ENCODE measurements at places on chromosomes 3 and 15.
A peak's percentile ranks its signal among the peaks of the same experiment; 100 is the strongest.

- no peak for DNase-seq
Observed at GRCh38 chr3:38643592-38643991, 5.9 kb downstream of the SCN5A start.

GRCh38 chr3:126446301-126446700 is 29.4 kb downstream of the ZXDC start:
- DNase-seq, result no peak

DNA sequence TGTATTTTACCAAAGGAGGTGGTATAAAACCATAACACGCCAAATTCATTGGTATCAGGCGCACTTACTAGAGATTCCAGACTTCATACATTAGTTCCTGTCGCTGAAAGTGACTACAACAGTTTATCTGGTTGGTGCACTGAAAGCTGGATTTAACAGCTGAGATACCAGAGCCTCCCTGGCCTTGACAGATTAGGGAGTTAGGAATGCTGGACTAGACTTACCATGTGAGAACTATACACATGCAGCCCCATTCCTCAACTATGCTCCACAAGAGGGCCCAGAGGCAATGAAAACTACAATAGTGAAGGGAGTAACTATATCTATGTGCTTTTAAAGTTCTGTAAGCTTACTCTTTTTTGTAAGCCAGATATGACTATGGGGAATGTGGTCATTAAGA is 174.4 kb downstream of the STAG1 start:
- DNase-seq, result no peak

DNA sequence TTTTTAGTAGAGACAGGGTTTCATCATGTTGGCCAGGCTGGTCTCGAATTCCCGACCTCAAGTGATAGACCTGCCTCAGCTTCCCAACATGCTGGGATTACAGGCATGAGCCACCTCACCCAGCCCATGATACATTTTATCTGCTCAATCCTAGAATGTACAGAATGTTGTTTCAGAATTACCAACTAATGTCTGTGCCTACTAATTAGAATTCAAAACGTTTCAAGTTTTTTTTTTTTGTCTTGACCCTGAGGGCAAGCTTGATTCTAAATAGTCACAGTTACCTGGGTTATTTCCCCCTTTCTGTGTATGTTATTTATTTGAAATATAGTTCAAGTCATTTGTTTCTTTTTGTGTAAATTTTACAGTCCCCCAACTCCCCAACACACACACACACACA is 5.3 kb upstream of the KIF23 start:
- no peak for DNase-seq

DNA sequence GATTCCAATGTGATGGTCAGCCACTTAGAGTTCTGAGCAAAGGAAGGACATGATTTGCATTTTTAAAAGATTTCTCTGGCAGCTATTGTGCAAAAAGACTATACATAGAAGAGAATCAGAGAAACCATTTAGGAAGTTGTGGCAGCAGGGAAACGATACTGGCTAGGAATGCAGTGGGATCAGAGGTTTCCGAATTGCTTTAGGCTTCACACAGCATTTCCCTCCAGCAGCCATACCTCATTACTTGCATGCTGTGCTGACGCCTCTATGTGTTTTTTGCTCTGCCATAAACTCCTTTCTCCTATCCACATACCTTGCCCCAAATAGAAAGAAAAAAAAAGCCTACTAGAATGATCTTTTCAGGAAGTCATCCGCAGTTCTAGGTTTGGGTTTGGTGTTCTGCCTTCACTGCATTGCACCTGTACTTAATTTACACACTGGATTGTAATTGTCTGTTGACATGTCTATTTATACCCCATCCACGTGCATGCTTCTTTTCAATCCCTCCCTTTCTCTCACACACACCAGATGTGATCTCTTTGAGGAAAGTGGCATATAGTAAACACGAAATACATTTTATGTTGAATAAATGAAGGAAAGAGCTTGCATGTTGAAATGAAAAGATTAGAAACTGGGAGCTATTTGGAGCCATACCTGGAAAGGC is 860.3 kb upstream of the SEMA6D start:
- DNase-seq, result no peak

GRCh38 chr15:57305009-57305408 is 71.3 kb upstream of the CGNL1 start:
- no peak for DNase-seq

GRCh38 chr15:70088887-70089691 is 8.6 kb downstream of the TLE3 start:
- peak; percentile 45 for DNase-seq

DNA sequence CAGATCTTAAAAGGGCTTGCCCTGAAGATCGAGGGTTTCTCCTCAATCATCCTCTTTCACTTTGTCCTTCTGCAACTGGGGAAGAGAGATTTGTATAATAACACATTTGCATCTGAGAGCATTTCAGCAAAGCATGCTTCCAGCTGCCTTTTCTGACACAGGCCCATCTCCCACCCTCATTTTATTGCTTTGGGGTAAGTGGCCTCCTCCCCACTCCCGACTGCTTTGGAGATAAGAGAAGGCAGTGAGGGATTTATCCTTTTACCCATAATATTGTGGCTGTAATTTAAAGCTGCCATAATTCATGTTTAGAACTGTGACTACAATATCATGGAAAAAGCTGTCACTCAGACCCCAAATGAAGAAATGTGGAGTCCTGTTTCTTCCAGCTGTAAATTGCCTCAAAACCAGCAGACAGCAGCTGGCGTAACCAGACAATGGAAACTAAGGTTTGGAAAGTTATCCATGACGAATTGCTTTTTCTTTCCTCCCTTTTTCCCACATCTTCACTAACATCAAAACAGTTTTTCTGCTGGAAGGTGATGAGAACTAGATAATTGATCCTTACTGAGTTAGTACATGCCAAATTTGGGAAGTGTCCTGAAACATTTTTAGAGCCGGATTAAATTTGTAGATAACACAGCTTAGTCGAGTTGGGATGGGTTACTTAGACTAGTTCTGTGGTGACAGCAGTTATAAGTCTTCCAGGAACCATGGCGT is 104.2 kb upstream of the PFN2 start:
- no peak for DNase-seq

DNA sequence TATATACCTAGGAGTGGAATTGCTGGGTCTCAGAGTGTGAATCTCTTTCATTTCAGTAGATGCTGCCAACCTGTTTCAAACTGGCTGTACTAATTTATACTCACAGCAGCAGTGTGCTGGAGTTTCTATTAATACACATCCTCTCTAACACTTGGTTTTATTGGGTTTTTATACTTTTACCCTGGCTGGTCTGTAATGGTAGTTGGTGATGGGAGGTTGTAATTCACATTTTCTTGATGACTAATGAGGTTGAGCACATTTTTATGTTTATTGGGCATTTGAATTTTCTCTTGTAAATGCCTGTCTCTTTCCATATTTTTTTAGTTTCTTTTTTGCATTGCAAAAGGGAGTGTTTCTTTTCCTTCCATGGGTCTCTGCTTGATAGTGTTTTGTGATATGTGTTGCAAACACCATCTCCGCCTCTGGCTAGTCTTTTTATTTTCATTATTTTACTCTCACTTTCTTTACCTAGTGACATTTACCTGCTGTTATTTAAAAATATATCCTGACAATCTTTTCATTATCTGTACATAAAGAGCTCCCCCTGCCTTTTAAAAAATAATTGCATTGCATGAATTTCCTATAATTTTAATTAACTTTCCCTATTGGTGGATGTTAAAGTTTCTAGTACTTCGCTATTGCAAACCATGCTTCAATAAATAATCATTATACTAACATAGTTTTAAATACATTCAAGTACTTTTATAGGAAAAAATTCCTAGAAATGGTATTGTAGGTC is 49.0 kb upstream of the GCNT3 start:
- no peak for DNase-seq

GRCh38 chr3:39344746-39345344 is 15.3 kb downstream of the CCR8 start:
- no peak for DNase-seq

GRCh38 chr15:23397779-23398178 is 43.2 kb downstream of the GOLGA8S start:
- DNase-seq, result no peak

DNA sequence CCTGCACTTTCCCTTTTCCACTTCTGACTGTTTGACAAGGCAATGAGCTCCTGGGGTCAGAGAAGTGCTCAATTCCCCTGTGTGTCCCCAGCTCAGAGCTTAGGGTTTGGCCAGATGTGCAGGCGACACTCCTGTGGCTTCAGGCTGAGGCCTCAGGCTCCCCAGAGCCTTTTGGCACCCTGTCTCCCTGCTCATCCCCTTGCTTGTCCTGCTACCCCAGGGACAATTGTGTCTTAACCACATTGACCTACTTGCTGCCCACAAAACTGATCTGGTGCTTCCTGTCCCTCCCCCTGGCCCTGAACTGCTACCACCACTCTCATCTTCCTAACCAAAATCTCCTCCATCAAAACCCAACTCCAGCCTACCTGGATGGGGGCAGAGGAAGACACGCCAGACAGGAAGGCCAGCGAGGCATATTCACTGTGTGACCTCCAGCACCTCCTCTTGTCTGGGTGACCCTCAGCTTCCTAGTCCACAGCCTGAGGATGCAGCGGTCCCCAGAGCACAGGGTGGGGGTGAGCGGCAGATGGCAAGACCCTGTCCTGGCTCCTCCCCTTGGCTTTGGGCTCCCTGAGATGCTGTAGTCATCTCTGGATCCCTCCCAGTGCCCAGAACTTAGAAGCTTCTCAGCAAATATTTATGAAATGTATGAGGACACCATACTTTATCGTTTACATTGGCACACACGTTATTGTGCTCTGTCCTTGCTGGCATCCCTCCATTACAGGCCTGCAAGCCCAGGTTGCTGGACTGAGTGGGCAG is 98.9 kb upstream of the SLC6A6 start:
- DNase-seq, result peak; percentile 59

- DNase-seq, result no peak
Observed at GRCh38 chr15:58321034-58321433, 110.8 kb upstream of the LIPC start.
